ENCODE measurements at places on chromosomes 1 and 21.
A peak's percentile ranks its signal among the peaks of the same experiment; 100 is the strongest.

DNA sequence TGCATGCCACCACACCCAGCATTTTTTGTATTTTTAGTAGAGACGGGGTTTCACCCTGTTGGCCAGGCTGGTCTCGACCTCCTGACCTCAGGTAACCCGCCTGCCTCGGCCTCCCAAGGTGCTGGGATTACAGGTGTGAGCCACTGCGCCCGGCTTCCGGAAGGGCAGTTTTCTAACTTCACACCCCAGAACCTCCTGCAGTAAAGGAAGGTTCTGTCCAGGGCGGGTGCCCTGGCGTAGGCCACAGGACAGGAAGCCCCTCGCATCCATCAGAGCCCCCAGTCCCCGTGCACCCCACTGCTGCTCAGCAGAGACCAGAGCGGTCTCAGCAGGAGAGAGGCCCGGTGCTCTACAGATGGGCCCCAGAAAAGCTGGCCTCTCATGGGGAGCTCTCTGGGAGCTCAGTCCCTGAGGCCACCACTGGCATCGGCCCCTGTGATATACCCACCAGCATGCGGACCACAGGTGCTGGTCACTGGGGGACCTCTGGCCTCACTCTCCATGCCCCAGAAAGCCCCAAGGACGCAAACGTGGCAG lies 4.1 kb upstream of the DNMT3L start:
- no peak for DNase-seq

DNA sequence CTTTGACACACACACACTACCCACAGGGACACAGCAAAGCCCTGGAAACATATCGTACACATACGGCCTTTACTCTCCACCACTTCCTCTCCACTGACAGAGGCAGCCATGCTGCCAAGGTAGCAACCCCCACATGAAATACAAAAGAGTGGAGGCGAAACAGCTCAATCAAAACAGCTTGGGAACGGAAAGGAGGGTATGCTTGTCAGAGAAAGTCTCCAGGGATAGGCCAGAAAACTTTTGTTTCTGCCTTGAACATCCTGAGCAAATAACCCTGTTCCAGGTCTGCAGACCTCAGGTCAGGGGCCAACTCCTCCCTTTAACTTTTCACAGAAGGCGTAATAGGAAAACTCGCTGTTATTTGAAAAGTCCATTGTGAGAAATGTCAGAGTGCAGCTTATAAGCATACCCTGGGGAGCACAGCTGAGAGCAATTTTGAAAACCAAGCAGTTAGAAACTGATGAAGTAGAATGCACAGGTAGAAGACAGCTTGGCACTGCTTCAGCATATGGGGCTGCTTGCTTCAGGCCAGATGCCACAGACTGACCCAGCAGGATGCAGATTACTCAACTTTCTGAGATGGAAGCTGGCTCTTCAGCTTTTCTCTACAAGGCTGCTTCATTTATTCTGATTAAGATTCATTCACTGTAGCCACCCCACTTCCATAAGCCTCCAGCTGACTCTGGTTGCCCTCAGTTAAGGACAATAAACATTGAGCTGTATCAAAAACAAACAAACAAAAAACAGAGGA lies 18.0 kb downstream of the KIAA0319L start:
- no peak for DNase-seq

GRCh38 chr1:213466541-213466940 lies 415.5 kb downstream of the RPS6KC1 start:
- no peak for DNase-seq

DNA sequence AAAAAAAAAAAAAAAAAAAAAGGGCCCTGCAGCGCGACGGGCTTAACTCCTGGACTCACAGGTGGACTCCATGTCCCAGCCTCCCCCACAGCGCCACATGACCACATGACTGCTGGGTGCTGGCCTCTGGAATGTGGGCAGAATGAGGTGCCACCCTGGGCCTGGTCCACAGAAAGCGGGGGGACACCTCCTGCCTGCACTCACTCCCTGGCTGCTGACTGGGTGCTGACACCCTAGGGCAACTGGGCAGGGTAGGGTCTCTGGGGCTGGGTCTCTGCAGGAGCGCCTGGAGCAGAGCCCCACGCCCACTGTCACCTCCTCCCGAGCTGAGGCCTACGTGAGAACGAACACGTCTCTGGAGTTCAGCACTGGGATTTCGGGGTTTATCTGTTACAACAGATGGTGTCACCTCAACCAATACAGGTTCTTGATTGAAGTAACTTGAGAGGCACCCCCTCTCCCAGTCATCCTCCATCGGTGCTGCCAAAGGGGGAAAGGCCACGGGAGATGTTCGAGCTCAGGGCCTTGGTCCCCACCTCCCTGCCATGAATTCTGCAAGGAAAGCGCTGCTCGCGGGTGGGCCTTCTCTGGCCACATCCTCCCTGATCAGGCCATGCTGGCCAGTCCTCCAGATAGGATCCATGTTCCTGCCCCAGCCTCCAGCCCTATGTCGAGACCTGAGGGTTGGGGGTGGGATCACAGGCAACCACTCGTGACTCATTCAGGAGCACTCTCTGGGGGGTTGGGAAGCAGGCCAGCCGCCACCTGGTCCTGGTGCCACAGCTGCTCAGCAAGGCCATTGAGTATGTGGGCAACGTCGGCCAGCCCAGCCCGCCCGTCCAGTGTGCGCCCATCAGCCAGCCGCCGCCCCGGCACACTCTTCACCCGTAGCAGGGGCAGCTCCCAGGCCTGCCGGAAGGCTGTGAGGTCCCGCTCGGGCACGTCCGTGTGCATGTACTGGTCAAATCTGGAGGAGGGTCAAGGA lies 5.4 kb downstream of the CPLANE2 start:
- DNase-seq, result no peak

GRCh38 chr1:202243006-202243405 lies 49.4 kb downstream of the LGR6 start:
- no peak for DNase-seq

DNA sequence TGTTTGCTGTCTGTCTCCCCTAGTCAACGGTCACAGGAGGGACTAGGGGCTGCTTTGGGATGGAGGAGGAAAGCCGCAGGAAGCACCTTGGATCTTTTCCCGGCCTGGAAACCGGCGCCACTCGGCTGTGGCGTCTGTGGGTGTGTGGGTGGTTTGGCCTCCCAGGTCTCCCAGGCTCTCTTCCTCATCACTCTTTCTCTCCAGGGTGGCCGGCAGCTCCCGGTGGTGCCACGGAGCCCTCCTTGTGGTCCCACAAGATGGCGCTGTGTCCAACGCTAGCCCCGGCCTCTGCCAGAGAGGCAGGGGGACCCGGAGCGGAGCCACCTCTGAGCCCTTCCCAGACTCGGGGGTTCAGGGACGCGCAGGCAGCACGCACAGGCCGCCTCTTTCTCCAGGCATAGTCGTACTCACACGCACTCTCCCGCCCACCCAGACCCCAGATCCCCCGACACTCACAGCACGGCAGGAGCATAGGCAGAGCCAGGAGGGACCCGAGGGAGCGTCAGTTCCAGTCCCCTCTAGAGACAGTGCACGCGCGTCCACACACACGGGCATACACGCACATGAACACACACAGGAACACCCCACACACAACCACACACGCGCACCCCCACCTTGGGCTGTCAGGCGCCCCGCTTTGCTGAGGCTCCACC lies 31.2 kb downstream of the CDCP2 start:
- no peak for DNase-seq

GRCh38 chr1:113048064-113048463 lies 24.9 kb upstream of the LRIG2 start:
- no peak for DNase-seq

DNA sequence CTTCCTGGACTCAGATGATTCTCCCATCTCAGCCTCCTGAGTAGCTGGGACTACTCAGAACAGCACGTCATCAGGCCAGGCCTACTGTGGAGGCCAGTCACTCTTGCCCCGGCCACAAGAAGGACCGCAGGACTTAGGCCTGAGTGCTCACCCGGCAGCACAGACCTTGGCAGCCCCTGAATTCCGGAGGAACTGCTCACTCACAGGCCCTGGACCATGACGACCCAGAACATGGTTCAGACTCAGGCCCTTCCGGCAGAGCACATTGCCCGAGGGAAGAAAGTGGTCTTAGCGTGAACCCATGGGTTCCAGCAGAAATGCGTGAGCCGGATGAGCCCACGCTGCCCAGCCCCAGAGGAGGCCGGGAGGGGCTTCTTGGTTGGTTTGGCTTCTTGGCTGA lies 177.3 kb upstream of the TMEM51 start:
- no peak for DNase-seq

DNA sequence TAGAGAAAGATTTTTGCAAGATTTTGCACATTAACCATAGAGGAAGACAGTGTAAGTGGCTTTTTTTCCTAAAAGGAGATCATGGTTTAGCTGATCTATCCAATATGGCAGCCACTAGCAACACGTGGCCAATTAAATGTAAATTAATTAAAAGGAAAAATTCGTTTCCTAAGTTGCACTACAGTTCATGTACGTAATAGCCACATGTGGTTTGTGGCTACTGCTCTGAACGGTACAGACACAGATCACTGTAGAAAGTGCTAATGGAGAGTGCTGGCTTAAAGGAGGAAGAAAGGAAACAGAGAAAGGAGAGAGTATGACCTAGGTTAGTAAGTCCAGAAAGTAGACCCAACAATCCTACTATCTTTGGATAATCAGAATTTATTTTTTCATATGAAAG lies 170.8 kb downstream of the SIPA1L2 start:
- DNase-seq, result no peak

DNA sequence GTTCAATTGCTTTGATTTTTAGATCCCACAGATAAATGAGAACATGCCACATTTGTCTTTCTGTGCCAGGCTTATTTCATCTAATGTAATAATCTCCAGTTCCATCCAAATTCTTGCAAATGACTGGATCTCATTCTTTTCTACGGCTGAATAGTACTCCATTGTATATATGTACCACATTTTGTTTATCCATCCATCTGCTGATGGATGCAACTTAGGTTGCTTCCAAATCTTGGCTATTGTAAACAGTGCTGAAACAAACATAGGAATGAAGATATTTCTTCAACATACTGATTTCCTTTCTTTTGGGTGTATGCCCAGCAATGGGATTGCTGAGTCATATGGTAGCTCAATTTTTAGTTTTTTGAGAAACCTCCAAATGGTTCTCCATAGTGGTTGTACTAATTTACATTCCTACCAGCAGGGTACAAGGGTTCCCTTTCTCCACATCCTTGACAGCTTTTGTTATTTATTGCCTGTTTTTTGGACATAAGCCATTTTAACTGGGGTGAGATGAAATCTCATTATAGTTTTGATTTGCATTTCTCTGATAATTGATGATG lies 344.4 kb downstream of the KCTD3 start:
- DNase-seq, result peak; percentile 27

DNA sequence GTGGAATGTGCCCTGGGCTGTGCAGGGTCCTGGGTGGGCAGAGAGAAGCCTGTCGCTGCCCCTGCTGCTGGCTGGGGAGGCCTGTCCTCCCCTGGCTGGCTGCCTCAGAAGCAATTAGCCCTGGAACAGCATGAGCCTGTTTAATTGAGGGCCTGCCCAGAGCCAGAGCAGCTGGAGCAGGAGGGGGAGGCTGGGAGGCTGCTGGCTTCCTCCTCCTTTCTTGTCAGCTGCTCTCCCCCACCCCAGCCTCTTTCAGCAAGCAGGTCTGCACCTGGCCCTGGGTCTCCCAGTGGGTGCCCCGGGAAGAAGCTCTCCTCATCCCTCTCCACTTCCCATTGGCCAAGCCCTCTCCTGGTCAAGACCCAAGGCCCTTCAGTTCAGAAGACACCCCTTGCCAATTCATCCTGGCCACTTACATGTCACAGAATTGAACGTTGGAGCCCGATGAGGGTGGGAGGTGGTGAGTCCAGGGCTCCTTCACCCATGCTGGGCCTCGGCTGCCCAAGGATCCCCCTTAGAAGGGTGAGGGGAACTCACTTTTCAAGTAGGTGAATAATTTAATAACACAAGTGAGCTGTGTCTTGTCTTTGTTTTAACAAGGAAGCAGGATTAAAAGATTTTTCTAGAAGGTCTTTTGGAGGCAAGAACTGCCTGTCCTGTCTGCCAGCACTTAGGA lies 13.2 kb downstream of the AMPD2 start:
- DNase-seq, result no peak

DNA sequence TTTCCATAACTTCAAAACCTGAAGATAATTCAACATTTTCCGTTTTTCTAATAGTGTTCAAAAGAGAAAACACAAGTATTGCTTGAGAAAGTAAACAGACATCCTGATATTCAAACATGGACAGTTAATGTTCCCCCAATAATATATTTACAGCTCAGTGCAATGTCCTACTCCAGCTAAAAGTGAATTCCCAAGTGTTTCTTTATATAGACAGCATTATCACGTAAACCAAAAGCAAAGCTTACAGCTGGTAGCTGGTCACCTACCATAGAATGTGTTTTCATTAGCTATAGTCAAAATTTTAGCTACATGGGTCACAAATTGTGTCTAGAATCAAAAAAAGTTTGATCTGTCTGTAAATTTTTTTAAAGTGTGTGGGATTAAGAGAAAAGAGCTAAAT lies 34.9 kb downstream of the WLS start:
- DNase-seq, result no peak

DNA sequence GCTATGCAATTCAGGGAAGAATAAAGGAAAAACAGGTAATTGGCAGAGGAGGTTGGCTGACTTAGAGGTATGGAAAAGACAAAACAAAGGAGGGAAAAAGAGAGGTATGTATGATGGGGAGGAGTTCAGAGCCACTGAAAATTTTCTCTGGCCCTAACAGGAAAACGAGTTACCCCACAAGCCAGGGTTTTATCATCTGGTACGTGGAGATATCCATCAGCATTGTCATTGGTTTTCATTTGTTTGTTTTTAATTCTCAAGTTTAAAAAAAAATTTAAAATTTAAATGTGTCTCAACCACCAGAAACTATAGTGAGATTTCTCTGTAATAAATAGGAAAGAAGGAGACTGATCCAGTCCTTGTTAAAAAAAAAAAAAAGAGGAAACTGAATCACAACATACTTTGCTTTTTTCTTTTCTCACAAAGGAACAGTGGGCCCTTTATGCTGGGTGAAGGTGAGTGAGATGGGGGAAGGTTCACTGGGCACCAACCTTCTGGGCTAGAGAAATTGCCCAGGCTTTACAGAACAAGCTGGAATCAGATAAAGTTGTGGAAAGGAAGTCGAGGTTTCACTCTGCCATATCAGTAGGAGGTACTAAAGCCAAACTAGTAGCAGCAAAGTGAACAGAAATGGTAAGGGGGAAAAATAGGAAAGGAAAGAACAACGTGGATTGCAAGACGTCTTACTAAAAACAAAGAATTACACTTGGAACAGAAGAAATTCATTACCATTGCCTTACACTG lies 2.7 kb downstream of the IFNAR2 start:
- no peak for DNase-seq
